Body of pancreas (tissue), 4 donors: ENCODE measurements at places on chromosomes 13 and 19.

GRCh38 chr13:76647550-76647949, 238.7 kb downstream of the KCTD12 start:
- DNase-seq = no peak

DNA sequence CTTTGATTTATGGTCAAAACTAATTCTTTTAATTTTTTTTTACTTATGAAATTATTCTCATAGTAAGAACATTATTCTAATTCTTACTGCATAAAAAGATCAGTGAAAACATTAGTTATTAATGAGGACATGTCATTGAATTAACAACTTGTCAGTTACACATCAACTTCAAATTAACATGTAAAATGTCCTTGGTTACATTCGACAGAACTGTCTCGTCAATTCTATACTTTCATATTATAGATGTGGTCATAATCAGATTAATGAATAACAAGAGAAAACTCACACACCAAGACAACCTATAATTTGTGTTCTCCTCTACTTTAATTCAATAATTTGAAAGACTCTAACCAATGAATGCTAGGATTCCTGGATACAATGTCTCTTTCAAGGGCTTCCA, 66.7 kb downstream of the KATNAL1 start:
- no peak for DNase-seq

- no peak for DNase-seq
These were observed 5.5 kb upstream of the ENOX1 start for GRCh38 chr13:43792076-43792881.

GRCh38 chr13:110426735-110427134, 119.7 kb downstream of the COL4A2 start:
- DNase-seq = no peak

GRCh38 chr19:18668252-18668631, 15.2 kb upstream of the CRTC1 start:
- no peak for DNase-seq

GRCh38 chr13:21075379-21076249, 14.2 kb upstream of the LATS2 start:
- DNase-seq = peak; percentile 27

- DNase-seq = no peak
These were observed 86.7 kb downstream of the ZAR1L start for GRCh38 chr13:32228330-32229041.

GRCh38 chr13:40776681-40777165, 5.7 kb upstream of the MRPS31 start:
- no peak for DNase-seq

DNA sequence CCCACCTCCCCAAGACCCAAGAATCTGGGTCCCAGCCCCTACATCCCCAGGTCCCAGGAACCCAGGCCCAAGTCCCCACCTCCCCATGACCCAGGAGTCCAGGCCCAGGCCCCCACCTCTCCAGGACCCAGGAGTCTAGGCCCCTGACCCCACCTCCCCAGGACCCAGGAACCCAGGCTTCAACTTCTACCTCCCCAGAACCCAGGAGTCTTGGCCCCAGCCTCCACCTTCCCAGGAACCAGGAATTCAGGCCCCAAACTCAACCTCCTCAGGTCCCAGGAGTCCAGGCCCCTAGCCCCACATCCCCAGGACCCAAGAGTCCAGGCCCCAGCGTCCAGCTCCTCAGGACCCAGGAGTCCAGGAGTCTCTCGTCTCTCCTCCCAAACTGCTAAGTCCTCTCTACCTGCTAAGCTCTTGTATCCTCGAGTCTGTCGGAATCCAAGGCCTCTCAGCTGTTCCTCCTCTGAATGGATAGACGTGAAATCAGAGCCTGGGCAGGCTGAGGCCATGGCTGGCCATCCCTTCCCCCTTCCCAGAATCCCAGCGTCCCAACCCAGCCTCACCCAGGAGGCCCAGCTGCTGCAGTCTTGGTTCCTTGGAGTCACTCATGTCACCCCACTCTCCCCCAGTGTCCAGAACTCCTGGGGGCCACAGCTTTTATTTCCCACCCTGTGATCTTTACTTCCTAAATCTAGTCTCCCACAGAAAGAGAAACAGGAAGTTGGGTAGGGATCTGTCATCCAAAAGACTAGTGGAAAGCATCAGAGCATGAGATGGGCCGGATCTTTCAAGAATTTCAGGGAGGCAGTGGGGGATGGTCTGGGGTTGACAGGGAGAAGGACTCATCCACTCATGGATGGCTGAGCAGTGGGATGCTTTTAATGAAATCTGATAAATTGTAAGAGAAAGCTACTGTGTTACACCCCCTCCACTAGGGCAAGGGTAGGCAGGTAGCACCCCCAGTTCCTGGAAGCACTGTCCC, at the start of gene CD209:
Gene CD209 (minus strand): TSS at position 632 of the 982 bp plus-strand sequence. CDS start 23 bp downstream, at position 609.
- DNase-seq = no peak

GRCh38 chr13:110176431-110176830, 130.5 kb downstream of the COL4A1 start:
- DNase-seq = no peak

DNA sequence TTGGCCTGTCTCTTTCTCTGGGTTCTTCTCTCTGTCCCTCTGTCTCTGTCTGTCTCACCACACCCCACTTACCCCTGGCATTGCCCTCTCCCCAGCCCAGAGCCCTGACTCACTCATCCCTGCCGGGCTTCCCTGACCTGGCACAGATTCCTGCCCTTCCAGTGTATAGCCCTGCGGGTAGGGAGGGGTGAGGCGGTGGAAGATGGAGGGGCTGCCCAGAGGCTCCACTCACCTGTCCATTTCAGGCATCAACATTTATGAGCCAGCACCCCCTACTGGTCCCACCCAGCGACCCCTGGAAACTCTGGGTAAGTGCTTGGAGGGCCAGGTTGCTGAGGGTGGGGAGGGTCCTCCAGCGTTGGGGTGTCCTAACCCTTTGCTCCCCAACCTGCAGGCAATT, 1.0 kb downstream of the NCCRP1 start:
- DNase-seq = peak; percentile 57

GRCh38 chr19:16001481-16002312, 52.9 kb downstream of the OR10H4 start:
- DNase-seq = peak; percentile 28

DNA sequence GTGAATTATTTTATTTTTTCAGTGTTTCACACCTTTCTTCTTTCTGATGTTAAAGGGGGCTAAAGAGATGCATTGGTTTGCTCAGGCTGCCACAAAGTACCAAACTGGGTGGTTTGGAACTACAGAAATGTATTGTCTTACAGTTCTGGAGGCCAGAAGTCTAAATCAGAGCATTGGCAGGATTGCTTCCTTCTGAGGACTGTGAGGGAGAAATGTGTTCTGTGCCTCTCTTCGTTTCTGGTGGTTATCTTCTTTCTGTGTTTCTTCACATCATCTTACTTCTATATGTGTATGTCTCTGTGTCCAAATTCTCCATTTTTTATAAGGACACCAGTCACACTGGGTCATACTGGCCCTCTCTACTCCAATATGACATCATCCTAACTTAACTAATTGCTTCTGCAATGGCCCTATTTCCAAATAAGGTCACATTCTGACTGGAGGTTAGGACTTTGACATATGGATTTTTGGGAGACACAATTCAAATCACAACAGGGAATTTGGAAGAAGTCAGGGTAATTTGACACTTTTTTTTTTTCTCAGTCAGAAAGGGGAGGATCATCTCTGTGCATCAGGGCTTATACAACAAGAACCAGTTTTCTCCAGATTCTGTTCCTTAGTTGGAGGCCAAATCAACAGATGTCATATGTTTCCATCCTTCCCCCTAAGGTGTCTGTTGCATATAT, 188.2 kb downstream of the KCNRG start:
- DNase-seq = no peak

GRCh38 chr13:114043421-114044053, 69.7 kb upstream of the C13orf46 start:
- DNase-seq = peak; percentile 56

GRCh38 chr13:29489650-29490560, 105.6 kb downstream of the SLC7A1 start:
- DNase-seq = no peak

DNA sequence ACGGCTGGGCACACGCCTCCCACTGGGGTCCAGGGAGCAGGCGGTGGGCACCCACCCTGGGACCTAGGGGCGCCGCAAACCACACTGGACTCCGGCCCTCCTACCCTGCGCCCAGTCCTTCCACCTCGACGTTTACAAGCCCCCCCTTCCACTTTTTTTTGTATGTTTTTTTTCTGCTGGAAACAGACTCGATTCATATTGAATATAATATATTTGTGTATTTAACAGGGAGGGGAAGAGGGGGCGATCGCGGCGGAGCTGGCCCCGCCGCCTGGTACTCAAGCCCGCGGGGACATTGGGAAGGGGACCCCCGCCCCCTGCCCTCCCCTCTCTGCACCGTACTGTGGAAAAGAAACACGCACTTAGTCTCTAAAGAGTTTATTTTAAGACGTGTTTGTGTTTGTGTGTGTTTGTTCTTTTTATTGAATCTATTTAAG, 1.6 kb downstream of the JUNB start:
- DNase-seq = peak; percentile 44

GRCh38 chr13:93224535-93224934, 2.1 kb upstream of the GPC6 start:
- DNase-seq = no peak

- DNase-seq = no peak
These were observed 111.9 kb downstream of the COL4A2 start for GRCh38 chr13:110418944-110419343.

DNA sequence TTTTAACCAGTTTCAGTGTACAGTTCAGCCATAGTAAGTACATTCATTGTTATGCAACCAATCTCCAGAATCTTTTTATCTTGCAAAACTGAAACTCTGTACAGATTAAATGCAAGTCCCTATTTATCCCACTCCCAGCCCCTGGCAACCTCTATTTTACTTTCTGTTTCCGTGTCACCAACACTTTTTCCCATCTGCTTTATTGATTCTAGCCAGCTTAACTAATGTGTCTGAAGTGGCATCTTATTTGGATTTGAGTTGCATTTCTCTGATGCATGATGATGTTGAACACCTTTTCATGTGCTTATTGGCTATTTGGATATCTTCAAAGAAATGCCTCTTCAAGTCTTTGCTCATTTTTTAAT, 18.9 kb downstream of the SPATA13 start:
- DNase-seq = no peak

DNA sequence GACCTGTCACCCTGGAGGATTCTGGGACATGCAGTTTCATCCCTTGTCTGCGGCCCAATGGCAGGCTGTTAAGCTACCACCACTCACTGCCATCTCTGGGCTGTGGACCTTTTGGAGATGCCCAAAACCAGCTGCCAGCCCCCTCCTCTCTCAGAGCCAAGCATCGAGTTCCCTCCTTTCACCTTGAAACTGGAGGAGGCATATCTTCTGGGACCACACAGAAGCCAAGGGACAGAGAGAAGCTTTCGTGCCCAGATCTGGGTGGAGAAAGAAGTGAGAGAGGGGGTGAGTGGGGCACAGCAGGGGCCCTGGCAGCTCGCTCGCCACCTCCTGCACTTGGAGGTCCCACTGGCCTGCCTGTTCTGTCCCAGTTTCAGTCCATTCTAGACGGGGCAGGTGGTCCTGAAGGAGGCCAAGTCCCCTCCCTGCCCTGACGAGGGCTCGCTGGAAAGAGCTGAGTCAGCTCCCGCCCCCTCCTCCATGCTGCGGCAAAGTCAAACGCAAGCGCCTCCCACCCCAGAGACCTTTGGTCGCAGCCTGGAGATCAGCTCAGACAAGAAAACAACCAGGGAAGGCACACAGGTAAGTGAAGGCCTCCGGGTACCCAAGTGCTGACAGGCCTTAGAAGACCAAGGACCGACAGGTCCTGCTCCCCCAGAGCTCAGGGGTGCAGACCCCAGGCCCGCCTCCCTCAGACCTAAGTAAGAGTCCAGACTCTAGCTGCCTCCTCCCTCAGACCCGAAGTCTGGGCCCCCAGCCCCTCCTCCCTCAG, 3.8 kb downstream of the BCAT2 start:
- peak; percentile 47 for DNase-seq

DNA sequence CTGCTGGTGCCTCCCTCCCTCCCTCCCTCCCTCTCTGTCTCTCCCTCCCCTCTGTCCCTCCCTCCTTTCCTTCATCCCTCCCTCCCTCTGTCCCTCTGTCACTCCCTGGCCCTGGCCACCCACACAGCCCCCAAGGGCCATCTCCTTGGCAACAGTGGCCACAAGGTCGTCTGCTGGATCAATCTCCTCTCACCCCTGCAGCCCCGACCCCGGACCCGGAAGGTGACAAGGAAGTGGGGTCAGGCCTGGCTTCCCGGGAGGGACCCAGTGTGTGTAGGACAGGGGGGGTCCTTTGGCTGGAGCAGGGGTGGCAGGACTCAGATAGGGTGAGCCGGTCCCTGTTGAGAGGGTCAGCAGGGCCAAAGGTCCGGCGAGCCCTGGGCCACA, 21.9 kb upstream of the TCF3 start:
- DNase-seq = no peak

- no peak for DNase-seq
These were observed 18.5 kb upstream of the ABCC4 start for GRCh38 chr13:95319551-95320274.

DNA sequence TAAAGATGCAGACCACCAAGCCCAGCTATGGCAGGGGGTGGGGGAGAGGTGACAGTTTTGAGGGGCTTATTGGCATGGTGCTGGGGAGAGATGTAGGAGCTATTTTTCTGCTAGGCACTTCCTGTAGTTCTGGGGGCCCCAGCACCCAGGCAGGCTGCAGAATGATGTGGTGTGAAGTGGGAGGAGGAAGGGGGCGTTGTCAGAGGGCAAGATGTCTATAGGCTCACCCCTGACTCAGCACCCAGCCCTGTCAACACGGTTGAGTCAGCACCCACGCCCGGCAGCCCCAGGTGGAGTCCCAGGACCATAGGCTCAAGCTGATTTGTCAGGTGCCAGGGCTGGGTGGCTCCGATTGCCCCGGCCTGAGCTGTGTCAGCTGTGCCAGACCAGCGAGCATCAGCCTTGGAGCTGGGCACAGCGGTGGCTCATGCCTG, 5.8 kb downstream of the KLF2 start:
- peak; percentile 63 for DNase-seq

DNA sequence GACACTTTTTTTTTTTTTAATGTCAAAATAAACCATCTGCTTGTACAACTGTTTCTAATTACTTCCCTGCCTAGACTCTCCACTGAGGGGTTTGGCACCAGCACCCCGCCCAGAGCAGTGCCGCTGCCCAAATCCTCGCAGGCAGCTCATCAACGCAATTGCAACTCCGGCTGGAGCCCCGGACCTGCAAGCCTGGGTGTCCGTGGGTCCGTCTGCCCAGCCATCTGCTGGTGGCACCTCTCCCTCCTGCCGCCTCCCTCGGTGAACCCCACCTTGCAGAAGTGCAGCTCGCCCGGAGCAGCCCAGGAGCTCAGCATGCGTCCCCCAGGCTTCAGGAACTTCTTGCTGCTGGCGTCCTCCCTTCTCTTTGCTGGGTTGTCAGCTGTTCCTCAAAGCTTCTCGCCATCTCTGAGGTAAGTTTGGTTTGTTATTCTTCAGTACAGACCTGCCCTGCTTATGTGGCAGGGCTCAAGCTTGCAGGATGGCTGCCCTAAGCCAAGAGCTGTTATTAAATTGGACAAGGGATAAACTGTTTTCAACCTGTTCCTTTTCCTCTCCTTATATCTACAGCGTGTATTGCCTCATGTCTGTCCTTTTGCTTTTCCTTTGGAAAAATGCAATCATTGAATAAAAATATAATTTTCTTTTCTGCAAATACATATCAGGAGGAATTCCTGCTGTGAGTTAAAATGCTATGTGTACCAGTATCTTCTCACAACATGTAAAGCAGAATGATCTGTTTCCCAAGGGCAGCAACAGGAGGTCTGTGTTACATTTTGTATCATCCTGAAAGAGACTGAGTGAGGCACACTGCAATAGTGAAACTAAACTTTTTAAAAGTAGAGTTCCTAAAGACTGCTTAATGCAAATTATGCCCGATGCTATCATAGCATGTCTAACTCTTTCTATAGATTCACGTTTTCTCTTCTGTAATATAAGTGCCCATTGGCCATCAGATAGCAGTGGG, at the start of gene ITGBL1:
Gene ITGBL1 (plus strand): TSS at position 157 of the 967 bp plus-strand sequence. CDS start 159 bp downstream, at position 316.
- no peak for DNase-seq
